ENCODE measurements at places on chromosomes 4 and X. TPM values are rescaled to one million over a fixed set of nuclear protein-coding genes. Genes with fewer than 3 reads are reported as not detected.

MAGIX gene
- 3.5 TPM for total RNA-seq

DNA sequence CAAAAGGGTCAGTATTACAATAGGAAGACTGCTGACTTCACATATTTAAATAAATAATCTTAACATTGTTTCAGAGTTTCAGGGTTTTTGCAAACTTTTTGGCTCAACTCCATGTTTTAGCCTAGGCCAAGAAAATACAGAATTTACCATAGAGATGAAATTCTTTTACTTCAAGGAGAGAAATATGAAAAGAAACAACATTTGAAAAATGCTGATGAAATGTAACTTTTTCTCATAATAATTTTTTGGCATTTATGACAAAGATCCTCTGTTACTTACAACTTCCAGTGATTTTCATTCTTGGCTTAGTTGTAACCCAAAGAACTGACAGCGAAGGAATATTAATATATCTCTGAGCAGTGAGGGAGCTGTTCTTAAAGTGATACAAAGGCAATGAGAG is 316.1 kb upstream of the EMCN start:
- no peak for DNase-seq

DNA sequence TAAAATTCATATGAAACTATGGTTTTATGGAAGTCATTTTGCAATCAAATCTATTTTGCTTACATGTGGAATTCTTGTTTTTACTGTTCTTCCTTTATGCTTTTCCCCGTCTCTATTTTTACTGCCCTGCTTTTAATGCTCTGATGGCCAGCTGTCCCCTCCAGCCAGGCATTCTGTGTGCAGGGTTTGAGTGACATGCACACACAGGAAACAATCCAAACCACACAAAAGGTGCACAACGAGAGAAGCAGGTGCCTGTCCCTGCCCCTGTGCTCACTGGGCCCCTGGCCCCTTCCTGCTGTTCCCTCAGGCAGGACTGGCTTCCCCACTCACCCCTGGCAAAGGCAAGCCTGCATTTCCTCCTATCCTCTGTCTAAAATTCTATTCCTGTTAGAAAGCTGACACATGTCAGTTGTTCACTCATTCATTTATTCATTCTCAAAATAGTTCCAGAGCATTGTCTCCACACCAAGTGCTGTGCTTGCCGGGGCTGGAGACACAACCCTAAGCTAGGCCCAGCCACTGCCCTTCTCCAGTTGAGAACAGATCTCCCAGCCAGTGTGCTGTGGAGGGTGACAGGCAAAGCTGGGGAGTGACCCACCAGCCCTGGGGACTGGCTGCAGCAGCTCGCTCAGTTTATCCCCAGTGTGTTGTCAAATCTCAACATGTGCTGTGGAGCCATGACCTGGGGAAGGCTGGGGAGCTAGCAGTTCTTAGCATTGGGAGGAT is 346.3 kb downstream of the FBXW7 start:
- DNase-seq: no peak

CHRDL1 gene
- 1.2 TPM for total RNA-seq

MAGEA6 gene
- not detected for total RNA-seq

DNA sequence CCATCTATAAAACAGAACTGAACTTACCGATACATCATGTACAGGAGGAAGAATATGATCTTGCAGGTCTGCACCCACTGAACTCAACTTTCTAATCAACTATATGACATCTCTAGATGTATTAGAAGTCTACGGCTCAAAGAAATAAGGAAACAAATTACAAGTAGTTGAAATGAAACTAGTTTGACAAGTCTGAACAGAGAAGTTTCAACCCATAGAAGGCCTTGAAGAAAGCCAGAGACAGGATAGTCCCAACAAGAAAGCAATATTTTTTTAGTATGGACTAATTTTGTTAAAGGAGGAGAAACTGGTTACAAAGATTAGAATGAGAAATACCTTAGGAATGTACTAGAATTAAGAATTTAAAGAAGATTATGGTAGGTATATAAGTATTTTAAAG is at the start of gene TMPRSS11A:
Gene TMPRSS11A, minus strand, starts transcription at position 138 of the 400 bp plus-strand sequence. Its CDS starts 100 bp downstream, at position 38.
- no peak for DNase-seq

- no peak for DNase-seq
These were observed 21.0 kb upstream of the EFNB1 start for GRCh38 chrX:68807818-68808217.

GRCh38 chr4:184644553-184645307 is 4.5 kb downstream of the CASP3 start:
- DNase-seq: no peak

- DNase-seq: no peak
These were observed 27.2 kb downstream of the TACR3 start for GRCh38 chr4:103692615-103693014.

DNA sequence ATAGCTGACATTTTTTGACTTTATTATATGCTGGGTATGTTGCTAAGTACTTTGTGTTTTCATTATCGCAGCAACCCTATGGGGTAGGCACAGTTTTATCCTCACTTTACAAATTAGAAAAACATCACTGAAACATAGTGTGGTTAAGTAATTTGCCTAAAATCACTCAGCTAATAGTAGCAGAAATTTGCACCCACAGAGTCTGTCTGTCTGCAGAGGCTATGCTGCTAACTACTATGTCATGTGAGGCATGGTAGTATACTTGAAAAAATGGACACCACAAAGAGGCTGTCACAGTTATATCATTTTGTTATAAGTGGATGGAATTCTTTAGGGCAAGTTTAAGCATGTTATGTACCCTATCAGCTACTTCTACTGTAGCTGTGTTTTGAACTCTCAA is 69.0 kb downstream of the STAG2 start:
- DNase-seq: no peak

DNA sequence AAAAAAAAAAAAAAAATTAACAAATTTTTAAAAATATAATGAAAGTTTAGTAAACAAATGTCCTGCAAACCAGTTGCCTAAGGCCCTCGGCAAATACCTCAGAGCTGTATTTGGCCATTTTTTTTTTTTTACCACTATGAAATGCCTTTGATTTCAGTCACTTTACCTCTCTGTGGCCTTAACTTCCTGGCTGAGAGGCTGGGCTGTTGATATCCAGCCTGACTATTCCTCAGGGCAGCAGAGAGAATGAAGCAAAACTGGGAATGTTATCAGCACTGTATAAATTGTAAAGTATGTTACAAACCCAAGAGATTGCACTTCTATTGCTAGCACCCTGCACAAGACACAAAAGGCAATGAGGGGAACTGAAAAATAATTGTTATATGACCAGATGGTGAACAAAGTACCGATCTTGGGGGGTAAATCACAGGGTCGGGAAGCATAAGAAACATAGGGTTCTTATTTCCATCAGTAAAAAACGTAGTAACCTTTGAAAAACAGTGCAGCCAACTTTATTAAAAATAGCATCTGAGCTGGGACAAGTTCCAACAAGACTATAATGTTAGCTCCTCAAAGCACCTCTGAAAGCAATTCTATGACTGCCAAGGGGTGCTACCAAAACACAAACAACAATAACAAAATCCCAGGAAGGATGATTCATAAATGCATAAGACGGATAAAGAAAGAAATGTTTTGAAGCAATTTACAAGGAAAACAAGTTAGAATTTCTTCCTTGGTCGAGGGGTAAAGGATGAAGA is 18.1 kb downstream of the USP46 start:
- no peak for DNase-seq

LNX1 gene
- 2.3 TPM for total RNA-seq

DNA sequence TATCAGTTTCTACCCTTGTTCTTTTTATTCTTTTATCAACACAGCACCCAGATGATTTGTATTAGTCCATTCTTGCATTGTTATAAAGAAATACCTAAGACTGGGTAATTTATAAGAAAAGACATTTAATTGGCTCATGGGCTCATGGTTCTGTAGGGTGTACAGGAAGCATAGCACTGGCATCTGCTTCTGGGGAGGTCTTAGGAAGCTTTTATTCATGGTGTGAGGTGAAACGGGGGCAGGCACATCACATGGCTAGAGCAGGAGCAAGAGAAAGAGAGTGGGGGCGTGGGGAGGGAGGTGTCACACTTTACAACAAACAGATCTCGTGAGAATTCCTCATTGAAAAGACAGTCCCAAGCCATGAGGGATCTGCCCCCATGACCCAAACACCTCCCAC is 285.3 kb downstream of the SMARCA1 start:
- DNase-seq: no peak

REPS2 gene
- 2.2 TPM for total RNA-seq

GRCh38 chrX:65644621-65645289 is 22.7 kb upstream of the MSN start:
- DNase-seq: no peak

SRPX2 gene
- 10.8 TPM for total RNA-seq

DNA sequence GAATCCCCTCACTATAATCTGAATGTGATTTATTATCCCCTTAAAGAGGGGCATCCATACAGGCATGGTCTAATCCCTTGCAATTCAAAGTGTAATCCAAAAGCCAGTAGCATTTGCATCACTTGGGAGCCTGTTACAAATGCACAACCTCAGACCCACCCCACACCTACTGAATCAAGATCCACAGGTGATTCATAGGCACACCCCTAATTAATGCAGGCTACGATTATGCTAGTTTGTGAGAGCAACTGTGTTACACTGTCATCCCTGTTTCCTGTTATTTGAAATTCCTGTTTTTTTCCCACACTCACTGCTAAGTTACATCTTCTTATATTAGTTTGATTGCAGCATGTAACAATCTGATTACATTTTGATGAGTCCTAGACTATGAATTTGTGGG is 120.0 kb downstream of the RAB28 start:
- no peak for DNase-seq

NLGN4X gene
- total RNA-seq: 0.82 TPM

DNA sequence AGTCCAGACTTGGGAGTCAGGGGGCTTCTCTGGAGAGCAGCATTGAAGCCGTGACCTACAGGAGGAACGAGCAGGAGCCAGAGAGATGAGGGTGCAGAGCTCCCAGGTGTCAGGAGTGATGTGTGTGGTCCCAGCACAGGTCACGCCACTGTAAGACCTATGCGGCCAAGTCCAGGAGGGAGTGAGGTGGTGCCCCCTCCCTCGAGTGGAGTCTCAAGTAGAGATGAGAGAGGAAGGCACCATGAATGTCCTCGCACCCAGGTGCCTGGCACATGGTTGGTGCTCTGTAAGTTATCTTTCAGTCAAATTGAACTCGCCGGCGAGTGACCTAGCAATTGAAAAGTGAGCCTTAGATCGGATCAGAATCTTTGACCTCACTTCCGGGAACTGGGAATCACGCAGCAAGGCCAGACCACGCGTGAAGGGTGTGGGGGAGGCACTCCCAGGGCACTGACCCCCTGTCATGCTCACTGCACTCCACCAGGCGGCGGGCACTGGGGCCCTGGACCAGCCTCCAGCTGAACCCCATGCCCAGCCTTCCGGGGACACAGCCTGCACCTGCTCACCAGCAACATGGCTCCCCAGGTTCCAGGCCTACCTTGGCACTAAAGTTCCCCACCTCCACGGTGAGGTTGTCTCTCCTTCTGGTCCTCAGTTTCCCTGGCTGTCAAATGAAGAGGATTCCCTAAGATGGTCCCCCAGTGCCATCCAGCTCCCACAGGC is 127.4 kb downstream of the HMX1 start:
- peak; percentile 81 for DNase-seq

DNA sequence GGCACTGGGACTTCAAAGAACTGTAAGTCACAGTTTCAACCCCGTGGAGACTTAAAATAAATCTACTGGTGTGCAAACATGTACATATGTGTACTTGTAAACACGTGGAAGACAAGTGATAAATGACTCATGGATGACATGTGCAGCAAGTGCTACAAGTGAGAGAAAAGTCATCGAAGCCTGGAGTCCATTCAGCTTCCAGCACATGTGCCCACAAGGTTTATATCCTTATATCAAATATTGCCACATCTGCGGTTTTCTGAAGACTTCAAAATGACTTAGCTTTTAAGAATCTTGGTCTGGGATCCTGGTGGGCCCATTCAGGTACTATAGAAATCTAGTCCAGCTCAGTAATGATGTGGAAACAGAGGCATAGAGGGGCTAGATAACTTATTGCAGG is 33.0 kb upstream of the TTC29 start:
- DNase-seq: no peak

GRCh38 chrX:152635941-152636340 is 1.8 kb upstream of the GABRQ start:
- no peak for DNase-seq
